ENCODE measurements at places on chromosomes 6 and 20.

DNA sequence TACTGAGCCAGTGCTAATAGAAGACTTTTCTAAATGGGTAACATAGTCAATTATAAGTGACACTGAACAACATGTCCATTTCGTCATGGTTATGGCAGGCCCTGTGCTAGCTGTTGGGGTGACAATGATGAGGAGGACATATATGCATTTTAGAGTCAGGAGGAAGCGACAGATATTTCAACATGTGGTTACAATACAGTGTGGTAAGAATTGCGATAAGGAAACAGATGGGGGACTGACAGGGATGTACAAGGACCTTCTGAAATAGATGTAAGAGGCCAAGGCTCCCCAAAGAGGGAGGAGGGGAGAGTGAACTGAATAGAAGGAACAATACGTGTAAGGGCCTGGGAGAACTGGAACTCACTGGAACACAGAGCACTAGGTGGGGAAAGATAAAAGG is 11.7 kb downstream of the MMP24 start:
- no peak for DNase-seq

- DNase-seq: no peak
Observed at GRCh38 chr6:91822581-91822980, 1235.7 kb upstream of the MAP3K7 start.

DNA sequence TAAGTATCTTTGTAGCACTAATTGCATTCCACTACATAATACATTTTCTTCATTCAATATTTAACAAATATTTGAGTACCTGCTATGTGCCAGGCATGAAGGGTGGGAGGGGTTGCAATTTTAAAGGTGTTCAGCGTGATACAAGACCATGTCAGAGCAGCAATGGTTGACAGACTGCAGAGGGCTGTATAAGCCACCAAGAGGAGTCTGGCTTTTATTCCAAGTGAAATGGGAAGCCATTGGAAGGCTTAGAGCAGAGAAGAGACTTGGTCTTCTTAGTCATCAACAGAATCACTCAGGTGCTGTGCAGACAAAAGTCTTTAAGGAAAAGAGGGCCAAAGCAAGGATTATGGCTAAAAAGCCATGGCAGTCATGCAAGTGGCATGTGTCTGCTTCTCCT is 360.8 kb upstream of the ARID1B start:
- DNase-seq: no peak

- no peak for DNase-seq
Observed at GRCh38 chr6:35668096-35668495, 20.6 kb downstream of the FKBP5 start.

- DNase-seq: no peak
Observed at GRCh38 chr6:3316331-3316730, 57.6 kb downstream of the PSMG4 start.

GRCh38 chr6:40733290-40733689 is 146.1 kb upstream of the LRFN2 start:
- no peak for DNase-seq

- no peak for DNase-seq
Observed at GRCh38 chr6:135475292-135475886, 22.2 kb downstream of the AHI1 start.

- no peak for DNase-seq
Observed at GRCh38 chr6:4851035-4851434, 74.8 kb downstream of the CDYL start.

DNA sequence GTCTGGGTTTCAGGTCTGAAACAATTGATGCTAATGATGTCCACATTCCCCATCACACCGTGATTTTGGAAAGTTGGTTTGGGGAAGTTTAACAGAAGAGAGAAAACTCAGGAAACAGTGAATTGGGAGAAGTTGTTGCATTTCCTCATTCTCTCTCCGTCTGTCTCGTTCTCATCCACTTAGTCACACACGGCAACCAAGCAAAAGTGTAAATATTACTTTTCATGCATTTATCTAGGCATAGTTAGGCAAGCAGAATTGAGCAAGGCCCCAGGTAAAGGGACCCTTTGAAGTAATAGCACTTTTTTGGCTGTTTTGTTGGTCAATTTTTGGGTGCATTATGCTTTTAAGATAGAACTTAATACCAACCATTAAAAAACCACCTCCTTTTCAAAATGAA is 137.0 kb upstream of the SULF2 start:
- no peak for DNase-seq

- DNase-seq: no peak
Observed at GRCh38 chr6:148677594-148678476, 69.0 kb upstream of the UST start.

DNA sequence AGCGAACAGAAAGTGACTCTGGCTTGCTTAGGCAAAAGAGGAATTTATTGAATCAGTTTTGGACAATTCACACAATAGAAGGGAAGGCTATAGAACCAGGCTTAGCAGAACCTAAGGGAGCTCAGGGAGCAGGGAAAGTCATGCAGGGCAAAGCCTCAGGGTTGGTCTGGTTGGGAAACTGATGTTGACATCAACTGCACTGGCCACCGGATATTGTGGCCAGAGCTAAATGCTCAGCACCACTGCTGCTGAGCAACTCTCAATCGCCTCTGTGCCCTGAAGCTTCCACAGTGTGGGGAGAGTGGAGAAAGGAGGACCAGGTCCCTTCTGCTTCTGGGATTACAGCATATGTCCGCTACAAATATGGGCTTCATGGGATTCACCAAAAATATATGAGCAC is 93.3 kb upstream of the GCM1 start:
- DNase-seq: no peak

DNA sequence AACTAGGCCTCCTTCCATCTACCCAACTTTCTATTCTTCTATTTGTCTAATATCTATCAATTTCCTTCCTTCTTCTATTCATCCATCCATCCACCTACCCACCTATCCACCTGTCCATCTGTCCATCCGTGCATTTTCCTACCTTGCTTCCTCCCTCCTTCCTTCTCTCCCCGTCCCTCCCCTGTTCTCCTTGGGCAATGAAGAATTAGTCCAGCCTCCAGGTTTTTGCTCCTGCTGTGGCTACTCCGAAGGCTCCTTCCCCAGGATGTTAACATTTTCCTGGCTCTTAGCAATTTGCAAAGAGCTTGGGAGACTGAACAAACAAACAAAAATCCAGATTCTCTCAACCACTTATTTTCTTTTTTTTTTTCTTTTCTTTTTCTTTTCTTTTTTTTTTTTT is 81.6 kb downstream of the KCNB1 start:
- DNase-seq: no peak

DNA sequence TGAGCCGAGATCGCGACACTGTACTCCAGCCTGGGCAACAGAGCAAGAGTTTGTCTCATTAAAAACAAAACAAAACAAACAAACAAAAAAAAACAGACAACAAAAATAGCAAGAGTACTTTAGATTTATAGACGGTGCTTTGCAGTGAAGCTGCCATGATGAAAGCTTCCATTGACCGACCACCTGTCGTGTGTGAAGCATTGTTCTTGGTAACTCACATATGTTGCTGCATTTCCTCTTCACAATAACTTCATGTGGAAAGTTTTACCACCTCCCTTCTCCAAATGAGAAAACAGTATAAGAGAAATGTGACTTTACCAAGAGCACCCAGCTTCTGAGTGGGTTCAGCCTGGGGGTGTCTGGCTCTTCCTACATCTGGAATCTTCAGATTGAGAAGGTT is 56.4 kb upstream of the PTGIS start:
- no peak for DNase-seq

GRCh38 chr6:160429620-160429895 is 81.4 kb downstream of the SLC22A3 start:
- no peak for DNase-seq

GRCh38 chr20:39429726-39430125 is 467.6 kb downstream of the DHX35 start:
- no peak for DNase-seq

GRCh38 chr6:117674503-117674902 is 766 bp upstream of the NUS1 start:
- DNase-seq: no peak

DNA sequence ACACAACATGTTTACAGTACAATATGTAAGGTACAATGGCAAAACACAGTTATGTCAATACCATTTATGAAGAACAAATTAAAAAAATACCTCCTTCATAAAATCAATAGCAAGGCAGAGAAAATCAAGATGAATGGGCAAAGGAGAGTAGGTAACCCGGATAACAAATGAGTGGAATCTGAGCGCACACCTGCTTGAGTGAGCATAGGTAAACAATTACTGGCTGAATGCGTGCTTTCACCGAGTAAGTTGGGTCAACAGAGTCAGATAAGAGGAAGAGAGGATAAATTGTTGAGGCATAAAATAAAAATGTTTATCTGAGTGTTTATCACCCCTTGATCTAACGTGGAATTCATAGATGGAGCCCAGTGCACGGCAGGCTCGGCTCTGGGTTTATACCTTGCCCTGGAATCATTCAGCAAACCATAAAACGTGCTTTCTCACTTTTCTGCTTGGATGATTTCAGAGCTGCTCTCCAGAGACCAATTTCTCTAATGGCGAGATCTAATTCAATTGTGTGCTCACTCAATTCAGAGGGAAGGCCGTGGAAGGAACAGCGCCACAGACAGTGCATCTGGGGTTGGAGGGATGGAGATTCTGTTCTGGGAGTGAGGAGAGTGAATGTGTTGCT is 224.8 kb upstream of the MAP3K7 start:
- no peak for DNase-seq

GRCh38 chr6:34516391-34517324 is 39.5 kb downstream of the SPDEF start:
- no peak for DNase-seq

DNA sequence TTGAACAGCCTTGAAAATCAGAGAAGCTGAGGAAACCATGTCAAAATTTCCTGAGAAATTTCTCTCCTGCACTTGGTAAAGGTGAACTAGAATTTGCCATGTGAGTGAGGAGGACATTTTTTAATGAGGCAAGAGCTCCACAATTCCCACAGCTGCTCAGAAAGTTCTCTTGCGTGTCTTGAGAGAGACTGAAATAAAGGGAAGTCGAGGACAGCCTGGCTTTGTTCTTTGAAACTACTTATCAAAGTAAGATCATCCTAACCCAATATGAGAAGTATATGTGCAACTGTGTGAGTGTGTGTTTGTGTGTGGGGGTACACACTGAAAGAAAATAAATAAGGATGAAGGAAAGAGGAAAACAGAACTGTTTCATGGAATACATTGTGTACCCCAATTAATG is 163.4 kb downstream of the SLC24A3 start:
- no peak for DNase-seq

GRCh38 chr20:63268256-63268655 is 4.4 kb upstream of the ARFGAP1 start:
- DNase-seq: no peak

DNA sequence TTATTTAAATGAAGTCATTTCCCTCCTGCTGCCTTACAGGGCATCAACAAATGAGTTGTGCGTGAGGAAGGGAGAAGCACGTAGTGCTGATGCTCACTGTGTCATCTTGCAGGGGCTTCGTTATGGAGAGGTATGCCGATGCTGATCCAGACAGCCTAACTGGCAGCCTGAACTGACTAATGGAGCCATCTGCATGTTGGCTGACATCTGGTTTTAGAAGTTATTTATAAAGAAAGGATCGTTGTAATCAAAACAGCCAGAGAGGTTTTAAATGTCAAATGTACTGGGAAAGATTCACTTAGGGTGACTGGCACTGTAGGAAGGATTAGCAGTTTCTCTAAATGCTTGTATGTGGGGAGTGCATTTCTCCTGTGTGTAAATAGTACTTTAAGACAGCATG is 54.6 kb downstream of the FARS2 start:
- DNase-seq: no peak

GRCh38 chr20:12040261-12040660 is 122.6 kb downstream of the BTBD3 start:
- DNase-seq: no peak

DNA sequence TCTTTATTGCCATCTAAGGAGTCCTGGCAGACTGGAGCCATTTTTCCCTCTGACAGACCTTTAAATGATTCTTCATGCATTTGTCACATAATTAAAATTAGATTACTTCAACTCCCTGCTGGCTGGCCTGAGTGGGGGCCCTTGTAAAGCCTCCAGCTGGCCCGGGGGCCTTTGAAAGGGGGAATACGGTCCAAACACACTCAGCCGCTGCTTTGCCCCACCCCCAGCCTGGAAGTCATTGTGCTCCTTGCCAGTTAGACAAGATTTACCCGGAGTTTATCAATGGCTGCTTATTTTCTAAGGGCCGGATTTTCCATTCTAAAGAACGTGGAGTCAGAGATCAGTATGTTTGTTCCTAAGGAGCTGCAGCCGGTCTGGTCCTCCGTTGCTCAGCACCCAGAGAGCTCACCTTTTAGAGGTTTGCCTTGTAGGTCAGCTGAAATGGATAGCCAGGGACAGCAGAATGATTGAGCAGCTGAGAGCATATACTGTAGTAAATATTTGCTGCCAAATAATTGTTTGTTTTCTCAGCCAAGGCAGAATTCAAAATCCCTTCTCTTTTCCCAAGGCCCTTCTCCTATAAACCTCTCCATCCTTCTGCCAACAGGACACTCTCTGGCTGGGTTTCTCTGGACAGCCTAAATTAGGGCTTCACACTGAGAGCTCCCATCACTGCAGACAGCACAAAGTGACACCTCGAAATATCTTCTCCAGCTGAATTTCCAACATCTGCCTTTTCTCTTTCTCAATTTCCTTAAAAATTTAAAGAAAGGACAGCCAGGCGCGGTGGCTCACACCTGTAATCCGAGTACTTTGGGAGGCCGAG is 68.4 kb upstream of the RBM24 start:
- DNase-seq: no peak

GRCh38 chr20:5000263-5001173 is 792 bp downstream of the SLC23A2 start:
- peak; percentile 6 for DNase-seq

- DNase-seq: no peak
Observed at GRCh38 chr20:15319439-15319838, 982.0 kb upstream of the FLRT3 start.

DNA sequence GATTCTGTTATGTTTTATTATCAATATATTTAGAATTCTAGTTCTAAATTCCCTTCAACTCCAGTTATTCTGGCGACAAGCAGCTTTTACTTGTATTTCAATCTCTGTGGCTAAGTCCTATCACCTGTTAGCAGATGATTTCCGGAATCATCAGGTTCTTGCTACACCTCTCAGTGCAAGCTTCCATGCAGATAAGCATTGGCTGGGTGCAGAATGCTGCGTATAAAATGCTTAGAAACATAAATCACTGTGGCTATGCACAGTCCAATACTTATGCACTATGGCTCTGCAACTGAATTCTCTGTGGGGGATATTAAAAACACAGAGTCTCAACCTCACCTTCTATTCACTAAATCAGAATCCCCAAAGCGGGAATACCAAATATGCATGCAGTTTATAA is 720.0 kb downstream of the EYS start:
- DNase-seq: no peak

- no peak for DNase-seq
Observed at GRCh38 chr20:20491784-20492264, 123.9 kb downstream of the INSM1 start.

Measured in activated T-helper 9 cell treated with anti-CD3 and anti-CD28 coated beads, Interleukin-2, amount 50 U/mL, for 16 hours (primary cell).